ENCODE measurements at places on chromosomes 3 and 15. TPM values are rescaled to one million over a fixed set of nuclear protein-coding genes. Genes with fewer than 3 reads are reported as not detected.

GRCh38 chr15:33756961-33757360 lies 211.3 kb upstream of the CHRM5 start:
- no peak for DNase-seq

- no peak for DNase-seq
These were observed 252.7 kb downstream of the EPHA3 start for GRCh38 chr3:89360156-89360555.

DNA sequence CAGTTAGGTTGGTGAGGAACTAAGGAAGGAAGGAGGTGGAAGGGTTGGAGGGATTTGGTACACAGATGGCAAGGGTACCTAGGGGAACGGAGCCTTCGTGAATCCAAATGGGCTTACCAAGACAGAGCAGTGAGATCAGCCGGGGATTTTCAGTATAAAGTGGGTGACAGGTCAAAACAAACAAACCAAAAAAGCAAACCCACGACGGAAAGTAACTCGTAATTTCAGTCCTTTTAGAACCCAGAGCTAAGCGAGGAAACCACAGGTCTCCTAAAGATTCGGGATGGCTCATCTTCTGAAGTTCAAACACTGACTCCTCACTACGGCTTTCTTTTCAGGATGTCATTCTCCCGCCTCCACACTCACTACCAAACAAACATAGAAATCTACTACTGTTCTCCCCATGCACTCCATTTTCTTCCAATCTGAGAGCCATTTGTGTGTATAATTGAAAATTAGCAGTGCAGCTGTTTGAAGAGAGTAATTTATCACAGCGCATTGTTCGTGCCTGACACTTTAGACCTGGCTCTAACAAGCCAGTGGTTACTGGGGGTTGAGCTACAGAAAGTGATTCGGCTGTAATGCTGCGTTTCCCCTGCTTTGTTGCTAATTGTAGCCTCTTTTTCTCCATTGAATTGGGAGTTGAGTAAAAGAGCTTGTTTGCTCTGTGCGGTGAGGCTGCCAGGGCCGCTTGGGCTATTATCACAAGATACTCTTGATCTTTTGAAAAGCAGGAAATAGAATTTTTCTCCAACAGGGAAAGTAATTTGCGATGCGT lies 64.7 kb upstream of the CCDC39 start:
- no peak for DNase-seq

The LRRK1 gene
- 8.5 TPM for total RNA-seq

GRCh38 chr3:18126772-18127171 lies 298.4 kb downstream of the SATB1 start:
- no peak for DNase-seq

DNA sequence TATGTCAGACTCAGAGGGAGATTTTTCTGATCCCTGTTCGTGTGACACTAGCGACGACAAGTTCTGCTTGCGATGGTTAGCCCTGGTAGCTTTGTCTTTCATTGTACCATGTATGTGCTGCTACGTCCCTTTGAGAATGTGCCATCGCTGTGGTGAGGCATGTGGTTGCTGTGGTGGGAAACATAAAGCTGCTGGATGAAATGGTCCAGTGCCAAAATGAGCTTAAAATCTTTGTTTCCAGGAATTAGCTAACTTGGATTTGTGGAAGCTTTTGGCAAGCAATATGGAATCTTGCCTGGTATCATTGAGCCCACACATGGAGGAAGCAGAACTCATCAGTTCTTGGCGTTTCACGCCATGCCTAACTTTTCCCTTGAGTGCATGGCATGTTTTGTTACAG lies 98.8 kb downstream of the SPRED1 start:
- no peak for DNase-seq

The CTXN2 gene
- 0.18 TPM for total RNA-seq

DNA sequence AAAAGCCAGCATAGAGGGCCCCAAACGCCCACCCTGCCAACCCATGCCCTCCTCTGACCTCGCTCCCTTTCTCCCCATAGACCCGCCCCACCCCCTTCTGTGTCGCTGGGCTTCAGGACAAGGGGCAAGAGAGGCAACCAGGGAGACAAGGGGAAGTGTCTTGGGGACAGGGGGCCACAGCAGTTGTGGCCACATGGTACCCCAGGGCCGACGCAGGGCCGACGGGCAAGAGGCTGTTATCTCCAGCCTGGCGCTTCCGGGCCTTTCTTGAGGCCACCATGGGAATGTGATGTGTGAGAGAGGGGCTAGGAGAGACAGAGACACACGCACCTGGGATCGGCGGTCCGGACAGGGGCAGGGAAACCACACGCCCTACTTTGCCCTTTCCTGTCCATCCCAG lies 3.4 kb upstream of the HAPLN3 start:
- no peak for DNase-seq

The SLC24A5 gene
- not detected for total RNA-seq

DNA sequence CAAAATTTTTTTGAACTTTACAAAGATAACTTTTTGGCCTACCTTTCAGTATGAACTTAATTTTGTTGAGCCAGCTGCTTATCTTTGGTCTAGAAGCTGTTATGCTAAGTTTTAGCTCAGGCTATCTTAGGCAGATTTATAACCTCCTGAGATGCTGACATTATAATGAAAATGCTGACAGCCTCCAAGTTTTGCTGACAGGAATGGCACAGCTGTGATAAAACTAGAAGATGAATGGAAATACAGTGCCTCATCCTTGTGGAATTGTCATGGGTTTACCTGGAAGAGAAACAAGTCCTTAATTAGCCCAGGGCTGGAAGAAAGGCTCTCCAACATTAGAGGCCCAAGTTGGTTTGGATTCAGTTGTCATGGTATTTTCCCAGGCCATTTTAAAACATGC lies 123.3 kb downstream of the OXSM start:
- DNase-seq, result no peak

- DNase-seq, result no peak
These were observed 132.6 kb downstream of the ATP1B3 start for GRCh38 chr3:142009029-142009428.

The SLC22A13 gene
- 0.73 TPM for total RNA-seq

GRCh38 chr3:38528457-38528856 lies 32.3 kb downstream of the EXOG start:
- no peak for DNase-seq

GRCh38 chr3:26236531-26236930 lies 386.0 kb upstream of the LRRC3B start:
- peak; percentile 65 for DNase-seq

The FOXL2NB gene
- not detected for total RNA-seq

GRCh38 chr15:33007303-33007855 lies 187.1 kb downstream of the FMN1 start:
- DNase-seq, result no peak

- no peak for DNase-seq
These were observed 3.2 kb downstream of the MASP1 start for GRCh38 chr3:187288131-187288854.

GRCh38 chr15:57797110-57797509 lies 90.6 kb downstream of the POLR2M start:
- no peak for DNase-seq

The GP9 gene
- total RNA-seq, result not detected

GRCh38 chr3:118144919-118145318 lies 889.7 kb downstream of the IGSF11 start:
- no peak for DNase-seq

DNA sequence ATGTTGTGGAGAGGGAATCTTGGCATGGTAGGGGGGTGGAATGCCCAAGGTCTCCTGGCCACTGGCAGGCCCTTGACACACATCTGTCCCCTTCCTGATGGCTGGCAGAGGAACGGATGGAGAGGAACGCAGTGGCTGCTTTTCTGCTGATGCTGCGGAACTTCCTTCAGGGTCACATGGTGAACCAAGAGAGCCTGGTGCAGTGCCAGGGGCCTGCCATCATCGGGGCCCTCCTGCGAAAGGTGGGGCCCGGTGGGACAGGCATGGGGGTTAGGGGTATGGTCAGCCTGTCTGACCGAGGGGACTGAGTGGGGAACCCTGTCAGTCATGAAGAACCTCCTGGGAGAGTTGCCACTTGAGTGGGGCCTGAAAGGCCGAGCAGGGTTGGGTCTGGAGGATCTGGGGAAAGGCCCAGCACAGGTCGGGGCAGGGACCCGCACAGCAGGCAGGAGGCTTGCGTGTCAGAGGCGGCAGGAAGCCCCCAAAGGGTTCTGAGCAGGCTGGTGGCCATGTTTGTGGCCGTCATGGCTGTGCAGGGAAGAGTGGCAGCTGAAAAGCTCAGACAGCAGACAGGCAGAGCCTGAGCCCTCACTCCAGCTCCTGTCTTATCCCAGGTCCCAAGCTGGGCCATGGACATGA lies 18.1 kb downstream of the NBEAL2 start:
- DNase-seq, result no peak

The KCNMB3 gene
- 2.0 TPM for total RNA-seq

- no peak for DNase-seq
These were observed 151.1 kb downstream of the SQOR start for GRCh38 chr15:45785897-45786296.

GRCh38 chr3:23202203-23202920 lies 765 bp upstream of the UBE2E2 start:
- no peak for DNase-seq

The RNF7 gene
- total RNA-seq, result 236 TPM

GRCh38 chr3:45778761-45779201 lies 17.6 kb downstream of the SLC6A20 start:
- DNase-seq, result no peak

DNA sequence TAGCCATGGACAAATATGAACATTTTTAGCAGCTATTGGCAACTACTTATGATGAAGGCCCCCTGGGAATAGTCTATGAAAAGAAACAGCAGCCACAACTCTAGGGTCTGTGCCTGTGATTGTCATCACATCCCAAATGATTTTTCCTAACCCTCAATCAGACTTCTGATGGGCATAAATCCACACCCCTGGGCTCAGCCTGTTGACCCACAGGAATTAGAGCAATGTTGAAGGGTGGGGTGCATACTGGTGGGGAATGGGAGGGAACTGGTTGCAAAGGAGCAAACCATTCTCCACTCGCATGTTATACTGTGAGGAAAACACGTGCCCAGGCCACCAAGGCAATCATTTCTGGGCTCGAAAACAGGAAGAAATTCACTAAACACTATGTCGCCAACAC lies 106.5 kb upstream of the CTNNB1 start:
- DNase-seq, result no peak

GRCh38 chr3:12197475-12197874 lies 38.8 kb upstream of the TIMP4 start:
- no peak for DNase-seq

DNA sequence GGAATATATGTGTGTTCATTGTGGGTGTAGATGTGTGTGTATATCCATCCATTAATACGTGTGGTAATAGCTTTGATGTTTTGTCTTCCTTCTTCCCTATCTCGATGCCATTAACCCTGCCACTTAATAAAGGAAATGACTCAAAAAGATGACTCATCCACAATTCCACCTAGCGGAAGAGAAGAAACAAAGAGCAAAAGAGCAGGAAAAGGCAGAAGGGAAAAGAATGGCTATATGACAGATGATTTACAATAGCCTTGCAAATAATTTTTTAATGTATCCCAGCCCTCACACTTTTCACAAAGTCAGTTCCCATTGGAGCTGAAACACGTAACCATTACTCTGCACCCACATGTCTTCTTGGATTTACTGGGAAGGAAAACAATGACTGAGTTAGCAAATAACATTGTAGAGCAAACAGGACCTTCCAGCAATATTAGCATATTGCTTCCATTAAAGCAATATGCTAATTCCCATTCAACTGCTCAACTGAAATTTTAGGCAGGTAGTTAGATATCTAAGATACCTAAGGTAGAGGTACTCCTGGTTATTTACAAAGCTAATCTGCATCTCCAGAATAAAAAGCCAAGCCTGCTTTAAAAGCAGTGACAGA lies 197.2 kb downstream of the KCNAB1 start:
- DNase-seq, result no peak

The SCAANT1 gene
- not detected for total RNA-seq
